EL (cell line): ENCODE measurements at places on chromosomes 3 and 15.

DNA sequence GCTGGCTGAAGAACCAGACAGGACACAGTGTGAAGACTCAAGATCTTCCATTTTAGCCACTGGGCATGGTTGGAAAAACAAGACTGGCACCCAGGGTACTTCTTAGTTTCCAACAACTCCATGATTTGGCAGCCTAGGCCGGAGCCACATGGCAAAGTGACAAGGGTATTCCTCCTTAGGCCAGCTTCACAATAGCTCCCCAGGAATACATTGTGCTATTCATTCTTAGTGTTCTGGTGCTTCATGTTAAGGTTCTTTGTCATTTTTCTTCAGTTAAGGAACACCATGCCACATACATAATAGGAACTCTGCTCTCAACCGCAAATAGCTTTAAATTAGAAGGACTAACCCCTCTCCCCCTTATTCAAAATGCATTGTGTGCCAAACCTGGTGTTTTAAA is 8.0 kb upstream of the FILIP1L start:
- DNase-seq = no peak

DNA sequence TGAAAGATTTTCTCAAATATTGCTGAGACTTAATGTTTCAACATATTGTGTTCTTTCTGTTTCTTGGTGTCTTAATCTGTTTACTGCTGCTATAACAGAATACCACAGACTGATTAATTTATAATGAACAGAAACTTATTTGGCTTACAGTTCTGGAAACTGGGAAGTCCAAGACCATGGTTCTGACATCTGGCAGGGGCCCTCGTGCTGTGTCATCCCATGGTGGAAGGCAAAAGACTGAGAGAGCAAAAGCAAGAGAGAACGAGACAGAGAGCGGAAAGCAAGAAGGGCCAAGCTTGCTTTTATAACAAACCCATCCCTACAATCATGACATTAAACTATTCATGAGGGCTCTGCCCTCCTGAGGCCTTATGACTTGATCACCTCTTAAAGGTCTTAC is 88.7 kb downstream of the ARNT2 start:
- no peak for DNase-seq

DNA sequence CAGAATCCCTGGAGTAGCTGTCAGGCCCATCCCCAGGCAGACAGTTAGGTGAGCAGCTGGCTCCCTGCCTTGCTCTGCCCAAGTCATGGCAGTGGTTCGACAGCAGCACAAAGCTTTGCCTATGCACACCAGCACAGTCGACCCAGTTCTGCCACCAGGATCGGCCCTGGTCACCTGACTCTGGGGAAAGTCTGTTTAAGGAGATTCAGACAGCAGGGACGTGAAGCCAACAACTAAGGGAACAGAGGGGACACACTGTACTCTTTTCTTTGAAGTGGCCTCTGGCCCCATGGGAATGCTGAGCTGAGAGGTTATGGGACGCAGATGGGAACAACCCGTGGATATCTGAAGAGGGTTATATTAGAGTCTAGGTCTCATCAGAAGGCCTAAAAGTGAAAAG is 134.8 kb downstream of the CHDH start:
- no peak for DNase-seq

DNA sequence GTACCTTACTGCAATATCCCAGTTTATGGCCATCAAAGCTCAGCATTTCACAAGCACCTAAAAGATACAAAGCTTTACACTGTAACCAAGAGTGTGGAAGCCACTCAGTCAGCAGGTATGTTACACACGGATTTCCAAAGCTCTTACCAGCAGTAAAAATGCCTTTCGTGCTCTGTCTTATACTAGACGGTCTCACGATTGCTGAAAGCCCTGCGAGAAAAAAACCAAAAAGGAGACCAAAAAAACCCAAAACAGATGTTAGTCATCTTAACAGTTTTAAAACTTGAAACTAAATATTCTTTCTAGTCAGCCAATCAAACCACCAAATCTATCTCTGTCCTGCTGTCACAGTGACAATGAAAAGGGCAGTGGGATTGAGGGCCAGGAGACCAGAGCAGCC is 39.0 kb downstream of the TAMM41 start:
- no peak for DNase-seq
